Stimulated activated CD4-positive, alpha-beta T cell treated with anti-CD3 and anti-CD28 coated beads, Interleukin-12 subunit alpha, Interleukin-12 subunit beta, amount 100 ng/mL, for 48 hours (primary cell): ENCODE measurements at places on chromosomes 11 and 22.

GRCh38 chr22:49156662-49157285 lies 670.9 kb downstream of the BRD1 start:
- DNase-seq = no peak

DNA sequence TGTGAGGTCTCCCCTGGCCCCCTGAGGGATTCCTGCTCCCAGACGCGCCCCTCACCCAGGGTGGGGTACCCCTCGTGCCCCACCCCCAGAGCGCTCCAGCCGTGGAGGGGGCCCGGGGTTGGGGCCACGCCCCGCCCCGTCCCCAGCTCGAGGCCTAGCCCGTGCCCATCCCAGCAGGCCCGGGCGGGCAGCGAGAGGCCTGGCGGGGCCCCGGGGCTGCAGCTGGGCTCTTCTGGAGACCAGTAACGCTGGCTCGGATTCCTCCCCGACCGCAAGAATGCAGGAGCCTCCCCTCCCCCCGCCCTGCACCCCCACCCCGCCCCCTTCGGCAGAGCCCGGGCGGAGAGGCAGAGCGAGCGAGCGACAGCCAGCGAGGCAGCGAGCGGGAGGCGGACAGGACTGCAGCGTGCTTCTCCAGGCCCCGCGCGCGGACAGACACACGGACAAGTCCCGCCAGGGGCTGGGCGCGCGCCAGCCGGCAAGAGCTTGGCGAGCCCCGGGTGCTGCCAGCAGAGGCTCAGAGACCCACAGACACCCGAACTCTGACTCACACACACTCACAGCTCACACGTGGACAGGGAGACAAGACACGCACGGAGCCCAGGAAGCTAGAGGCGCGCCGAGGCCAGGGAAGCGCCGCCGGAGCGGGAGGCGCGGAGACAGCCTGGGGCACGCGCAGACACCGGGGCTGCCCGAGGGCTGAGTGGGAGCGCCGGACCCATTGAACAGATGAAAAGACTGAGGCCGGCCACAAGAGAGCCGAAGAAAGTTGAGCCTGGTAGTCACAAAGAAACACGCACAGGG lies 15.2 kb downstream of the BCL9L start:
- DNase-seq = no peak

GRCh38 chr11:69337211-69337721 lies 43.3 kb downstream of the MYEOV start:
- DNase-seq = peak; percentile 13

GRCh38 chr11:34192481-34193401 lies 87.3 kb downstream of the NAT10 start:
- peak; percentile 11 for DNase-seq

DNA sequence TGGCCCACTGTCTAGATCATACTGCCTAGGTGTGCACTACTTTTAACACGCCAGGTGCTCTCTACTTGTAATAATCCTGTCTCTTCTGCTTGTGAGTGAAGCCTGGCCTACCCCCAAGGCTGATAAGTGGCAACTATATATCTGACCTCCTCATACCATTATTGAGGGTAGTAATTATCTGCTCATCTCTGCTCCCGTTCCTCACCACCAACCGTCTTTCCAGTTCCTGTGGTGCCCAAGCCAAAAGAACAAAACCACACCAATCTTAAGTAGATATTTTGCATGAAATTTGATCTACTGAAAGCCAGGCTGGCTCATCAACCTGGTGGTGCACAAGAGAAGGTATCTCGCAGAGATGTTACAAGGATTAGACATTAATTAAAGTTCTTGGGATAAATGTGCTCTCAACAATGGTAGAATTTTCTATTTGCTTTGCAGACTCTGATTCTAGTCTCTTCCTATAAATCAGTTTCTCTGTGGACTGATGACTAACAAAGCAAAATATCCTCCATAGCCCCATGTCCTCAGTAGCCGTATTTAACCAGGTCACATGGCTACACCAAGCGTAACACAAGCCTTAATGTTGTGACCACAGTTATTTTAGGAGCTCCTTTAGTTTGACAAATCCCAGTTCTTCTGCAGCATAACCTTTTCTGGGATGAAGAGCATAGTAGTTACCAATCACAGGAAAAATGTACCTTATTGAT lies 267.2 kb downstream of the NTM start:
- no peak for DNase-seq

DNA sequence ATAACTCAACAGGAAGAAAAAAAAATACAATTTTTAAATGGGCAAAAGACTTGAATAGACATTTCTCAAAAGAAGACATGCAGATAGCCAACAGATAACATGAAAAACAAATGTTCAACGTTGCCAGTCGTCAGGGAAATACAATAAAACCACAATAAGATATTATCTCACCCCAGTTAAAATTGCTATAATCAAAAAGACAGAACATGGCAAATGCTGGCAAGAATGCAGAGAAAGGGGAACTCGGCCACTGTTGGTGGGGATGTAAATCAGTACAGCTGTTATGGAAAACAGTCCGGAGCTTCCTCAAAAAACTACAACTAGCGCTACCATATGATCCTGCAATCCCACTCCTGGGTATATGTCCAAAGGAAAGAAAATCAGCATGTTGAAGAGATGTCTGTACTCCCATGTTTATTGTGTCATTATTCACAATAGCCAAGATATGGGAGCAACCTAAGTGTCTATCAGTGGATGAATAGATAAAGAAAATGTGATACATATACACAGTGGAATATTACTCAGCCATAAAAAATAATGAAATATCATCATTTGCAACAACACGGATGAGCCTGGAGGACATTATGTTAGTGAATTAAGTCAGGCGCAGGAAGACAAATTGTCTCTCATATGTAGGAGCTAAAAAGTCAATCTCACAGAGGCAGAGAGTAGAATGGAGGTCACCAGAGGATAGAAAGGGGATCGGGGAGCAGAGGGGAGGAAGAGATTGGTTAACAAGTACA lies 12.2 kb upstream of the CYTH4 start:
- no peak for DNase-seq

GRCh38 chr11:83692675-83693074 lies 406.5 kb upstream of the CCDC90B start:
- DNase-seq = no peak

DNA sequence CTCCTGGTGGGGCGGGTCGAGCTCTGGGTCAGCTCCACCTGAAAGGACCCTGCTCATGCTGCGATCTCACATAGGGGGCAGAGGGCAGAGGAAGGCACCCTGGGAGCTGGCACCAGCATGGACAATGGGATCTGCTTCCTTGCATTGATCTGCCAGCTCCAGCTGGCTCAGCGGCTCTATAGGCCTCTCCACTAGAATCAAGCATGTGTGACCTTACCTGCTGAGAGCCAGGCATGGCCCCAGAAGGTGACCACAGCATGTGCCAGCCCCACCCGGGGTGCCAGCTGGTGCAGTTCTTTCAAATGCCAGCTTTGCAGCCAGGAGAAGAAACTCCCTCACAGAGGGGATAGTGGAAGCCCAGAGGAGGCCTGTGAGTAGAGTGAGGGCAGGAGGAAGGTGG lies 22.0 kb upstream of the KLHL35 start:
- no peak for DNase-seq

GRCh38 chr11:19499026-19499669 lies 213.5 kb upstream of the NAV2 start:
- DNase-seq = no peak

DNA sequence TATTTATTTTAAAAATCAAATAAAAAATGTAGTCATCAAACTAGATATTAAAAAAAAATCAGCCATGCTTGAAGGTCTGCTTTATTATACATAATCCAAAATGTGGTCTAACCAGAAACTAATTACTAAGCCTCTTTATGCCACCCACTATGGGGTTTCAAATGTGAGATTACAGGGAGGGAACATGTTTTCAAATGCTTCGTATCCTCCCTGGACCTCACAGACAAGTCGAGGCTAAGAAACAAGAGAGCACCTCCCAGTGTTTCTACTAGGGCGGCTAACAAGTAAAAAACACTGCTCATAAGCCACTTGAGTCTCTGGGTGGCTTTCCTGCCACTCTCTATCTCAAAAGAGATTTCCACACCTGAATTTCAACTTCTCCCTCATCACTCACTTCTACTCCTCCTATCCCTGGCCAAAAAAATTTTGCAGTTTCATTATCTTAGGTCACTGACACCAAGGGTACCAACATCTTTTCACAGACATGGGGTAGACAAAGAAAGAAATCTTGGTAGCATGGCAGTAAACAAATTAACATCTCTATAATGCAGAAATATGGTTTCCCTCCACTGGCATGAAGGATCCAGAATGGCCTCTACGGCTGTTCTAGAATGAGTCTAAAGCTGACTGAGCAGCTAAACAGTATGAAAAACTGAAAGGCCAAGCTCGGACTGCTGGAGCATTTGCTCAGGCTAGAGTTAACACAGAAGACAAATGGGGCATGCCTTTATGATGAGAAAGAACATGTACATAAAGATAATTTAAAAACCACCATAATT lies 50.9 kb downstream of the PITPNB start:
- peak; percentile 2 for DNase-seq

DNA sequence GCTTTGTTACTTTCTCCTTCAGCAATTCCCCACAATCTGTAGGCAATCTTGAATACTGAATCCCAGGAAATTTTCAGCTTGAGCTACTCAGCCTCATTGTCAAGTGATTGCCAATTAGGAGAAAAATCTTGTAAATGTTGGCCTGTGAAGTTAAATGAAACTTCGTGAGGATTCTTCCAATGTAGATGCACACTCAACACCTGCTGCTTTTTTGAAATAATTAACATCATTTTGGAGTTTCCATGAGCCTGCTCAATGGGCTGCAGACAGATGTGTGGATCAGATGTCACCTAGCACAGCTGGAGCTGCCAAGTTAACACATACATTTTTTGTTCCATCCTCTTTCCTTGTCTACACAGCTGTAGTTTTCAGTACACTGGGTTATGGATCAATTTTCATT lies 645.6 kb upstream of the LUZP2 start:
- DNase-seq = no peak

DNA sequence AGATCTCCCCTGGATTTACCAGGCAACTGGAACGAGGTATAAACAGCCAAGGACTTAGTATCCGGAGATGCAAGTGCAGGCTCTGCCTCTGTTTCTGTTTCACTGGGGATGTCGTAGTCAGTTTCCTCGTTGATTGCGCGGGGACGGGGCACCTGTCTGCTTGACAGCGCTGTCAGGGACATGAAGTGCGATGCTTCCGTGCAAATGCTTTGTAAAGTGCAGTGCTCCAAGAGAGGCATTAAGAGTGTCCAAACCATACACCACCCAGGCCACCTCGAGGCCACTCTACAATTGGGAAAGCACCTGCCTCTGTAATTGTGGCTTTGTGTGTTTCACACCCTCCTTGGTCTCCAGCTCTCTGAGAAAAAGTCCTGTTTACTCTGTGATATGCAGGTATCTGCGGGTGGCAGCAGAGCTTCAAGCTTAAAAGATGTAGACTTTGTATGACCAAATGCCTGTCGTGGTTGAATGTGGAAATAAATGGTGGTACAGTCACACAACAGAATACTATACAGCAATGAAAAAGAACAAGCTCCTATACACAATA lies 18.6 kb upstream of the CD5 start:
- DNase-seq = peak; percentile 58

GRCh38 chr11:86120807-86121206 lies 51.9 kb upstream of the PICALM start:
- DNase-seq = no peak

DNA sequence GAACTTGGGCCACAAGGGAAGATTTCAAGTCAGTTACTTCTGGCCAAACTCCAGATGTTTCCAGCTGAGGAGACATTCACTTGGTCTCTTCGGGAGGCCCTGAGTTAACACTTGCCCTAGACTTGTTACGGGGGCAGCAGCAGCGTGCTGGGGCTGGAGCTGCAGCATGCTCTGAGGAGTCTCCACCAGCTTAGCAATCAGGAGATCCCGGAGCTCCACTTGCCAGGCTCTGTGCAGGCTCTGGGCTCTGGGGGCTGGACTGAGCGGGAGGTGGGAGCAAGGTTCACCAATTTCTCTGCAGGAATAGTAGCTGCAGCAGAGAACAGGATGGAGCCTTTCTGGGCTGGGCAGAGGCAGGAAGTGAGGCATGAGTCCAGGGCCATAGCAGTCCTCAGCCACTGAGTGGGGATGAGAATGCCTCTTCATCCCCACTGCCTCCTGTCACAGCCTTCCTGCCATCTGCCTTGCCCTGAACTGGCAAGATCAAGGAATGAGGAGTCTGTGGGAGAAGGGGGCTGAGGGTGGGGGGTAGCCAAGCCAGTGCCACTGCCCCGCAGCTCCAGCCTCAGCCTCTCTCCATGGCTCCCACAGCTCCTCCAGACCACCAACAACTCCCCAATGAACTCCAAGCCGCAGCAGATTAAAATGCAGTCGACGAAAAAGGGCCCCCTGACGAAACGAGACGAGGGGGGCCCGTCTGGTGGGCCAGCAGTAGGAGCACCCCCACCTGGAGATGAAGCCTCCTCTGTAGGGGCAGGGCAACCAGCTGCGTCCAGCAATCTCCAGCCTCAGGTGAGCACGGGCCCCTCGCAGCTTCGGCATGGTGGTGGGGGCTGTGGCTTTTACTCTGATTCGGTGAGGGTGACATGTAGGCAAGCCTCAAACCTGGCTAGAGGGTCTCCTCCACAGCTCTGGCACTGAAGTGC lies 23.4 kb downstream of the GTPBP1 start:
- no peak for DNase-seq

DNA sequence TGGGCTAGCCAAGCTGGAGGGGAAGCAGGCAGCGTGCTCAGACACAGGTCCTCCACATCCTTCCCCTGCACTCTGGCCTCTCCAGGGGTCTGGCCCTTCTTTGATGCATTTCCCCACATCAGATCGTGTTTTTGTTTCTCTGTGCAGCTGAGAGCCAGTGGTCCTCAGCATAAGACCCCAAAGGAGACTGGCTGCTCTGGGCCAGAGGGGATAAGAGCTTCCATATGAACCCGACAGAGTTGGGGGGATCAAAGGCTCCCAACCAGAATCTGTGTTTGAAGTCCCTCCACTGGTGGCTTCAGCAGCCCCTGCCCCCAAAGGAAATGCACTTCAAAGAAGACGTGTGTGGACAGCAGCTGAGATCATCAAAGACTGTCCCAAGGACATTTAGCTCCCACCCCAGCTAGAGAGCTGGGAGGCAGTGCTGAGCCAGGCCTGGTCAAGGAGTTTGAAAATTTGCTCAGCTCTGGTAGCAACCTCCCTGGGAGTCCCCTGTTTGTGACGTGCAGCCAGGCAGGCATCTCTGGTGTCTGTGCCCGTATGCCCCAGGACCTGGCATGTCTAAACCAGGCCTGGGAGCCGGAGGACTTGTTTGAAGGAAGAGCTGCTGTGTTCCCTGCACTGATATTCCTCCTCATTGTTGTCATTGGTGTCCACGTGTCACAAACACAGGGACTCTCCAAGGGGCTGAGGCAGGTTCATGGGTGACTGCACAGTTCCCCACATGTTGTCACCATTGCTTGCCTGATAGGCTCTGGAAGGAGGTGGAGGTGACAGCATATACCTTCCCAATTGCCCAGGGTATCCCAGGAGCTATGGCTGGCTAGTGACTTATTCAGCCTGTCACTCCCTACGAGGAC lies 99.0 kb downstream of the AMOTL1 start:
- DNase-seq = no peak
